Hindlimb muscle (tissue), 1 donor: ENCODE measurements at places on chromosomes 2 and 18.

GRCh38 chr2:149463328-149464002, 124.1 kb downstream of the MMADHC start:
- no peak for DNase-seq

GRCh38 chr2:33363325-33364298, 112.8 kb upstream of the RASGRP3 start:
- no peak for DNase-seq

GRCh38 chr2:144094408-144095151, 425.3 kb downstream of the ZEB2 start:
- DNase-seq, result no peak

DNA sequence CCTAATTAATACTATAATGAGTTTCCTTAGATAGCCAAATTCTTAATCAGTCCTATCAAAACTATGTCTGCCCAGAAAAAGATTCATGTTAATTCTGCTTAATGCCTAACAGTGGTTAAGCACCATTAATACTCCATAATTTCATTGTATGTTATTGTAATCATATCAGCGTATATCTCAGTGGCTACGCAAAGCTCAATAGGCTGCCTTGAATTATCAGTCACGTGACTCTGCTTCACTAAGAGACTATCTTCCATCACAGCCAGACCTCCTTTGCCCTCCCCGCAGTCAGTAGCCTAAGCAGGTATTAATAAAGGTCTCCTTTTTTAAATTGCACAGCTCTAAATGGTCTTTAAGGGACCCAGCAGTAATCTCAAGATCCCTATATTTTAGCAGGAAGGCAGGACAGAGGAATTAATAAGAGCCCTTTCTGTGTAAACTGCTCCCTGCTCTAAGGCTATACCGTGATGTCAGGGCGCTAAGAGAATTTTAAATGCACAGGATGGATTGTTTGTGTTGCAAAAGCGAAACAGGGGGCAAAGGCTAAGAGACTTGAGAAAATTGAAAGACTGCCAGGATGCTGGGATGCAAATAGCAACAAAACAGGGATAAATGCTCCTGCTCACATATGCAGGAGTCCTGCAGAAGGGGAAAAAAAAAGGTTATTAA, 215.6 kb upstream of the POU3F3 start:
- DNase-seq, result no peak

DNA sequence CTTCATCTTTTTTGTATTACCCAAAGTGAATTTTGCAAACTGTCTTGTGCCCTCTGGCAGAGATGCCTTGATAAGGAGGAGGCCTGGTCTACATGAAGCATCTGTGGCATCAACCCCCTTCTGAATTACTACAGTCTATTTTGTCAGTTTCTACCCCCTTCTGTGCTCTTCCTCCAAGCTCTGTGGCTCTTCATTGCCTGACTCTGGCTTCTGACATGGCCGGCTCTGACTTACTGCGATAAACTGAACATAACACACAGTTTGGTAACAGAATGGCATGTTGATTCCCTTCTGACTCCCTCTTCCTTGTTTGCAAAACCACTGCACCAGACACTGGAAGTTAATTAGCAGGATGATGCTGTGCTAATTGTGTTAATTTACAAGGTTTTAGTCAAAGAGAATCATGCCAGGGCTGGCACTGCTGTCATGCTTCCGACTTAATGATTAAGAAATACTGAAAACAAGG, 122.5 kb downstream of the FIGN start:
- no peak for DNase-seq

GRCh38 chr2:170525566-170525900, 189.6 kb upstream of the SP5 start:
- no peak for DNase-seq

- DNase-seq, result no peak
Observed at GRCh38 chr2:192119536-192119935, 75.2 kb downstream of the TMEFF2 start.

DNA sequence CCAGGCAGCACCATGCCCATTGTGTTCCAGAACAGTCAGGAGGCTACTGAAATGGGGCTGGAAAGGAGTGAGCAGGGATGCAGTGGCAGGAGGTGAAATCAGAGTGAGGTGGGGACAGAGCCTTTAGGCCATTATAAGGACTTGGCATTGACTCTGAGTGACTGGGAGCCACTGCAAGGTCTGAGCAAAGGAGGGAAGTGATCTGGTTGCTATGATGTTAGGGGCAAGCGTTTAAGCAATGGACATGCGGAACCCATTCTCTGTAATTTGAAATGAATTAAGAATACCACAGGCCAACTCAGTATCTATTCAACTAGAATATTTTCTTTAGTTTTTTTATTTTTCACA, 98.2 kb downstream of the DPP4 start:
- DNase-seq, result no peak

DNA sequence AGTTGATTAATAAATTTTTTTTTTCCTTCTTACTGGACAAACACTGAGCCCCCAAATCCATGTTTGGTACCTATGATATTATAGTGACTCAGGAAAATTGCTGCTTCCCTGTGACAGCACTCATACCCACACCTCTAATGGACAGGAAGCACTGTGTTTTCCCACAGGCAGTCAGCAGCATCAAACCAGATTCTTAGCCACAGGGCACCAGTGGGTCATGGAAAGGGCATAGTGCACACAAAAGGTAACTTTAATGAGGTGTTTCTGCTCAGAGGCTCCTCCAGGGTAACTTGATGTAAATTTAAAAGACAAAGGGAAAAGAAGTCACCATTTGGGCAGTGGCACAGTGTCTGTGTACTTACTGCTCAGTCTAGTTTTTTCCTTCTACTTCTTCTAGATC, 34.1 kb downstream of the SERPINB11 start:
- DNase-seq, result no peak

DNA sequence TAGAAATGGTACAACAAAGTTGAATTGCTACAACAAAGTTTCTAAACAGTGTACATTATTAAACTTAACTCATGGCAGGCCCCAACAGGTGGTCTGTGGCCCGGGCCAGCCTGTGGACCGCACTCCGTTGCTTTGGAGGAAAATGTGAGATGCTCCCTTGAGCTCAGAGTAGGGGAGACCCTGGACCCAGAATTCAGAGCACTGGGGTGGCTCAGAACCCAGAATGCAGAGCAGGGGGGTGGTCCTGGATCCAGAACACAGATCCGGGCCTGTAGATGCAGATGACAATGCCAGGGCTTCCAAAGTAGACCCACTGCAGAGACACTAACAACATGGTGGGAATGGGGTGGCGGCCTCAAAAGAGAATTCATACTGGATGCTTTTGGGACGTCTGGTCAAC, 311.0 kb downstream of the NDUFA10 start:
- DNase-seq, result no peak

DNA sequence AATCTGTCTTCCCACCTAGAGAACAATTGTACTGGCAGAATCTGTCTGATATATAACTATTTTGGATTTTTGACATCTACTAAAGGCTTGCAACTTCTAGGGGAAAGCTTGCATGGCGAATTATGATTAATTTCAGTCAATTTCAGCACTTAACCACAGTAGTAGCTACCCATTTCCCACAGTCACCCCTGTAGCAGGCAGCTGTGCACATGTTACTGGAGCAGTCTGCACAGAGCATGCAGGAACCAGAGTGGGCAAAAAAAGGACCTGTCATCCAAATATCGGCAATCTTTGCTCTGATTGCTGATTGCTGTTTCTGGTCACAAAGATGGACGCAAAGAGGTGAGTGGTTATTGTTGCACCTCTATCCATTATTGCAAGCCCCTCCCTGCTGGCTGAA, 473.3 kb downstream of the SPAG16 start:
- no peak for DNase-seq

DNA sequence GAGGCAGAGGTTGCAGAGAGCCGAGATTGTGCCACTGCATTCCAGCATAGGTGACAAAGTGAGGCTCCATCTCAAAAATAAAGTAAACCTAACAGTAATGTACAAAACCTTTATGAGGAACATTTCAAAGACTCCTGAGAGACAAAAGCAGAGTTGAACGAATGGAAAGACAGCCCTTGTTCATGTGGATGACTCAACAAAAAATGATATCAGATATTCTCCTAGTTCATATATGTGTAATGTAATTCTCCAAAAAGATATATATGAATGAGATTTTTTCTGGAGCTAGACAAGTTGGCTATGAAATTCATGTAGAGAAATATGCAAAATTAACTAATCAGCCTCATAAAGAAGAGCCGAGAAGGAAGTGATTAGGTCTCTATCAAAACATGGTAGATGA, 61.7 kb downstream of the KIAA1328 start:
- no peak for DNase-seq

GRCh38 chr2:184644685-184645084, 46.4 kb downstream of the ZNF804A start:
- DNase-seq, result no peak

DNA sequence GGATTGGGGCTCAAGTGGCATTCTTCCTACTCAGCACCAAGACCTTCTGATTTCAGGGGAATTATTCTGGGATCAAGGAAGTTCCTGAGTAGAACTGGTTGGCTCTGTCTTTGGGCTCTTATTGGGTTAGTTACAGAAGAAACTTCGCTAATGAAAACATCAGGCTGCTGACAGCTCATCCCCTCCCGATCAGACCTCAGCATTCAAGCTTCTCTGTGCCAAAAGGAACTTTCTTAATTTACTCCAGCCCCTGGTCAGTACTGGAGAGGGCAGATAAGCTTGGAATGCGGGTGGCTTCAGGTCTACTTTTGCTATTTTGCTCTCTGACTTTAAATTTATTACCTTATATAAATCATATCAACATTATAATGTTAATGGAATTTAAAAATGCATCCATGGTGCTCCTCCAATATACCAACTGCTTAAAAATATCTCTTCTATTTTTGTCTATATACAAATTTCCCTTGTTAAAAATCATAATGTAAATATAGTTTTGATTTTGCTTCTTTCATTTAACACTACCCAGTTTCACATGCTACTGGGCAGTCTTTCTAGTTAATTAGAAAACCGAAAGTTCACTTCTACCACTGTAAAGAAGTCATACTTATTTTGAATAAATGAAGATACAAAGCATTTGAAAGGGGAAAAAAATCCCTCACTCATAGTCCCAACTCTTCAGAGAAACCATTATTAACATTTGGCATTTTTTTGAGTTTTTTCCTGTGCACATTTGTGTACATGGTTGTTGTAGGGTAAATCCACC, 34.4 kb downstream of the PCARE start:
- no peak for DNase-seq

- DNase-seq, result no peak
Observed at GRCh38 chr2:141041281-141041680, 1089.5 kb downstream of the LRP1B start.

DNA sequence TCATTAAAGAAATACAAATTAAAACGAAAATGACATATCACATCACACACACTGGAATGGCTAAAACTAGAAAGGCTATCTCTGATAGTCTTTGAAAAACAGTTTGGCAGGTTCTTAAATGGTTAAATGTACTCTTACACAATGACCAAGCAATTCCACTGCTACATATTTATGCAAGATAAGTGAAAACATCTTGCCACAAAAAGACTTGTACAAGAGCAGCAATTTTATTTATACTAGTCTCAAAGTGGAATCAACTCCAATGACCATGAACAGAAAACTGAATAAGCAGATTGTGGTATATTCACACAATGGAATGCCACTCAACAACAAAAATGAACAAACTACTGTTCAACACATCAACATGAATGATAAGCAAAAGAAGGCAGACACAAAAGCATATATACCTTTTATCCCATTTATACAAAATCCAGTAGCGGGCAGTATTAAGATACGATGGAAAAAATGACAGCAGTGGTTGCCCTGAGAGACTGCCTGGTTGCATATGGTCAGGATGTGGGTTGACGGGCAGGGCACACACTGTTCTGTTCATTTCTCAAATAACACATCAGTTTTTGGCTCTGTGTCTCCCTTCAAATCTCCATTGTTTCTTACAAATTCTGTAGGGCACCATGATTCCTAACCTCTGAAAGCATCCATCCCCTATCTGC, 25.4 kb downstream of the SP100 start:
- no peak for DNase-seq

GRCh38 chr2:28325173-28325566, 67.5 kb upstream of the FOSL2 start:
- DNase-seq, result no peak

- DNase-seq, result no peak
Observed at GRCh38 chr18:61556862-61557261, 223.6 kb downstream of the CDH20 start.

GRCh38 chr2:143742581-143742980, 613.4 kb downstream of the ARHGAP15 start:
- no peak for DNase-seq

DNA sequence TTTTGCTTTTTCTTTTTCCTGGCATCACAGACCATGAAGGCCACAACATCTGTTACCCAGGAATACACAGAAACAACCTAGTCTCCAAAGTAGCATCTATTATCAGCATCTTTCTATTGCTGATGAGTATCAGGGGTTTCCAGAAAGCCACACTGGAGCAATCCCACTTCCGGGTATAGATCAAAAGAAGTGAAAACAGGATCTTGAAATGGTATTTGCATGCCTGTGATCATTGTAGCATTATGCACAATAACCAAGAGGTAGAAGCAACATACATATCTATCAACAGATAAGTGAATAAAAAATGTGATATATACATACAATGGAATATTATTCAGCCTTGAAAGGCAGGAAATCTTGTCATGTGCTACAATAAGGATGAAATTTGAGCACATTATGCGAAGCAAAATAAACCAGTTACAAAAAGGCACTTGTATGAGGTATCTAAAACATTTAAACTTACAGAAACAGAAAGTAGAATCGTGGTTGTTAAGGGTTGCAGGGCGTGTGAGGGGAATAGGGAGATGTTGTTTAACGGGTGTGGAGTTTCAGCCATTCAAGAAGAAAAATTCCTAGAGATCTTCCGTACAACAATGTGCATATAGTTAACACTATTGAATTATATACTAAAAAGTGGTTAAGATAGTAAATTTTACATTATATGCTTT, 115.1 kb downstream of the KCNE4 start:
- DNase-seq, result no peak

GRCh38 chr18:76894566-76895346, 72.4 kb downstream of the ZNF236 start:
- no peak for DNase-seq
